ENCODE measurements at places on chromosomes 6 and 20.

DNA sequence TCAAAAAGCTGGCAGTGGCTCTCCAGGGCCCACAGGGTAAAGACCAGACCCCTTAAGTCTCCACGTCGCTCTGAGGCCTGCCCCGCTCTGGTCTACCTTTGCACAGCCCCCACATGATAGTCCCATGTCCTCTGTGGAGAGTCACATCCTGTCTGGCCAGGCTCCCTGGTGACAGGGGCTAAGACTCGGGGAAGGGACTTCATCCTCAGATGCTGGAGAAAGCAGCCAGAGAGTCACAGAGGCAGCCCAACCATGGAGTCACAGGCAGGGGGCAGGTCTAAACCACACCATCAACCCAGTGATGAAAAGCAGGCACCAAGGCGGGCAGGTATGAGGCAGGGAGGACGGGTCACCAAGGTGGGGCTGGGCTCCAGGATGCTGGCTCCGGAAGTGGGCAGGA is 62.2 kb downstream of the SLC22A23 start:
- DNase-seq, result no peak

DNA sequence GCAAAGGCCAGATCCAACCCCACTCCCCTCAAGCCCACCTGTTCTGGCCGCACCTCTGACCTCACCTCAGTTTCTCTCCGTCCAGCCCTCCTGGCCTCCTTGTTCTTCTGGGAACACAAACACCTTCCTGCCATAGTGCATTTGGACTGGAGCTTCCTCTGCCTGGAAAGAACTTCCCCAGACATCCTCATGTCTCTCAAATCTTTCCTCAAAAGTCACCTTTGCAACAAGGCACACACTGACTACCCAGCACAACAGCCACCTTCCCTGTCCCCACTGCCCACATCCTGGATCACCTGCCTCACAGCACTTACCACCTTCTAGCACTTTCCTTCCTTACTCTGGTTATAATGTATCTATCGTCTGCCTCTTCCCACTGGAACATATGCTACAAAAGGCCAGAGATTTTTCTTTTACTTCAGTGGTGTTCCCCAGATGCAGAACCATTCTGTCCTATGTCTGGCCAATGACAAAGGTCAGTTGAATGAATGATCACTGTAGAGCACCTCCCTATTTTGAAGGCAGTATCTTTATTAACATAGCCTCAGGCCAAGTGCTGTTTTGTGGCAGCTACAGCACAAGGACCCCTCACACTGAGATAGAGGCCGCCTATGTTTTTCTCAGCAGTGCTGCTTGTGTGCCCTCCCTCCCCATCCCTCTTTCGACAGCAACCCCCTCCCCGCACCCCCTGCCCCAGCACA is 4.1 kb downstream of the HLA-B start:
- DNase-seq, result no peak

DNA sequence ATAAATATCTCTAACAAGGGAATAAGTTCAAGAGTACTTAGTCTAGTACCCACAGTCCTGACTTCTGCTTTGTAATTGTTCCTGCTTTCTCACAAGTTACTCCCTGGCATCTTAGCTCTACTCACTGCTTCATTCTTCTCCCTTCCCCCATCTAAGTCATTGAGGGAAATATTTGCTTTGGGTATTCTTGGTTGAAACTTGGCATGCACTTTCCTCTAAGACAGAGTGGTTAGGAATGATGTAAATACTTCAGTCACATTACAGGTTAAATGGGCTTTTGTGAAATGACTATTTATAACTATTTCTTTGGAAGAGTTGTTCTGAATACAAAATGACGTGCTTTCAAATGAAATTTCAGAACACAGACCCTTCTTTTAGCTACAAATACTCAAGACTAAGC is 67.7 kb upstream of the PLEKHG1 start:
- no peak for DNase-seq

GRCh38 chr6:7692453-7692784 is 33.5 kb upstream of the BMP6 start:
- DNase-seq, result no peak

GRCh38 chr20:1313236-1313964 is 15.5 kb downstream of the SDCBP2 start:
- DNase-seq, result peak; percentile 78

- no peak for DNase-seq
These were observed 63.0 kb upstream of the CD2AP start for GRCh38 chr6:47414423-47415167.

DNA sequence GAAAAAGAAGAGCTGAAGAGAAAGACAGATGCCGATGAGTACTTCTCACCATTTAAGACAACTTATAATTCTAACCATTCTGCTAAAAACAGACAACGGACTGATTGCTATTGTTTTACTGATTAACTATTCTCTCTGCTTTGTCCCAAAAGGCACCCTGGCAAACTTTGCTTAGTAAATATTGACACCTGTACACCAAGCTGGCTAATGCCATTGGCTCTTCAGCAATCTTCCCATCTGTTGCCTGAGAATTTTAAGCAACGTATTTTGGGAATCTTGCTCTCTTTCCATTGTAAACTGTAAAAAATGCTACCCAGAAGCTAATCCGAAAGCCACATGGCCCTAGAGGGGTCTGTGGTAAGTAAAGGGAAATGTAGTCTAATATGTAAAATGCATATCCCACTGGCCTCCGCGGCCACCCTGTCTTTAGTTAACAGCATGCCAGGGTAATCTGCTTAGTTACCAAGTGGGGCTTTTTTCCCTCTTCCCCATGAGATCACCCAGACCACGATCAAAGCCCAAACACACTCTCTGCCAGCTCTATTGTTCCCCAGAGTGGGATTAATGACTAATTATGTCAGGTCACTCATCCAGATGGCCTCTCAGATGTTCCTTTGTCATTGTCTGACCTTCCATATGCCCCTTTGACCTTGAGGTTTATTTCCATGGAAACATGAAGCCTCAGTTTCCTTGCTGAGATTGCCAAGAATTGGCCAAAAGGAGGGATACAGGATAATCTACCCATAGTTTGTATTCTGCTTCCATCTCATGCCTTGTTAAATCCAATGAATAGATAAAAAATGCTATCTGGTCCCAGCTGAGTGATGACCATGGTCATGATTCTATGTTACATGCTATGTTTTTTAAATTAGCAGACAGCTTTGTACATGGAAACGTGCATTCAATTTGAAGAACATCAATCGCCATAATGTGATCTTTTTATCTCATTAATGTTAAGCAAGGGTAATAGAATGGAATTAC is 216.4 kb upstream of the MCHR2 start:
- no peak for DNase-seq

DNA sequence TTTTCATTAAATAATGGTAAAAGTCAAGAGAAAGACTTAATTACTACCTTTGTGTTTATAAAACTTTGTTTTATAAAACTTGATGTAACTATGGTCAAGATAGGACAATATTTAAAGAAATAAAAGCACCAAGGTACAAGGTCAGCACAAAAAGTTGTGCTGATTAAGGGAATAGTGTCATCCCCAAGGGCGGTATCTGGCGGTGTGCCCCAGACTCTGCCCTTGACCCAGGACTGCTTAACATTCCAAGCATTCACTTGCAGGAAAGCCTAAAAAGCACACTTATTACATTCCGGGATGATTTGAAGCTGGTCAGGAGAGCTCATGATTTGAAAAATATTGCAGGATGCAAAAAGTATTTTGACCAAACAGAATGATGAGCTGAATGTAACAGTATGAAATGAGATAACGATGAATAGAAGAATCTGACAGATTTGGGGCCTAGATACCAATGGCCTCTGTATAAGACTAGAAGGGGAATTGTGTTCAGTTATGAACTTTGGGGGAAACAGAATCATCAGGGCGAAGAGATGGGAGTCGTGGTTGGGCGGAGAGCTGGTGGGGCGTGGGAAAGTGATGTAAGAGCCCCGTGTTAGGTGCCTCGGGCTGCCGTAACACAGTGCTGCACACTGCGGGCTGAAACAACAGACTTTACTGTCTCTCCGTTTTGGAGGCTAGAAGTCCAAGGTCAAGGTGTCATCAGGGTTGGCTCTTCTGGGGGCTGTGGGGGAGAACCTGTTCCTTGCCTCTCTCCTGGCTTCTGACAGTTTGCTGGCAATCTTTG is 77.2 kb downstream of the CDC5L start:
- peak; percentile 67 for DNase-seq

- no peak for DNase-seq
These were observed 280.4 kb downstream of the ALDH8A1 start for GRCh38 chr6:134669485-134669884.

DNA sequence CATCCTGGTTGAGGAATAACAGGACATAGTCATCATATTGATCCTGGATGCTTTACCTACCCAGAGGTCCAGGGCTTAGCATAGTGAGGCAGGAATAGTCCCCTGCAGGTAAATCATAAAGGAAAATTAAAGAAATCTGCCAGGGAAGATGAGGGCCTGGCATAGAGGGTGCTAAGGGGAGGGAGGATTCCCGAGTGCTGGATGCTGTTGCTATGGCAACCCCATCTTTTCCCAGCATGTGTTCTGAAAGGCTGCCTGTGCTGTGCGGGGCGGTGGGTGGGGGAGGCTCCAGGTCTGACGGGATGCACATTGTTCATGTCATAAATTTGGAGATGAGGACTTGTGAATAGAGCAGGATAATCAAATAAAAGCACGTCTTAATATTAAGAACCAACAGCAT is 212.6 kb upstream of the PCSK2 start:
- no peak for DNase-seq

GRCh38 chr6:9766240-9766915 is 648.5 kb downstream of the TFAP2A start:
- DNase-seq, result peak; percentile 94

- peak; percentile 67 for DNase-seq
These were observed at the start of gene BEND3 for GRCh38 chr6:107114926-107115694. TSS of gene BEND3 (minus strand) at chr6:107115515. CDS start at chr6:107099285, 16,230 bp downstream.

DNA sequence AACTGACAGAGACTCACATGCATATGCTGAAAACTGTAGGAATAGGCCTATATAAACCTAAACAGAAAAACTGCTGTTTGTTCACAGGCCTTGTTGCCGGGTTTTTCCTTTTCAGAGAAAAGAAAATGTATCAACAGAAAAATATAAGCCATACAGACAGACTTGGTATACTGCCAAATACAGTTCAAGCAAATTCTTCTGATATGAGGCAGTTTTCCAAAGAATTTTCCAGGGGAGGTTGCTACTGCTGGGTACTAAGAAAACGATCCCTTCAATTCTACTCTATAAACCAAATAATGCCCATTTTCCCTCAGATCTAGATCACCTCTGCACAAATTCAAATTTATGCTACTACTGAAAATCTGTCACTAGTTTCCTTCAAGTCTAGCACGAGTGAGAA is 59.4 kb downstream of the ME1 start:
- DNase-seq, result no peak

DNA sequence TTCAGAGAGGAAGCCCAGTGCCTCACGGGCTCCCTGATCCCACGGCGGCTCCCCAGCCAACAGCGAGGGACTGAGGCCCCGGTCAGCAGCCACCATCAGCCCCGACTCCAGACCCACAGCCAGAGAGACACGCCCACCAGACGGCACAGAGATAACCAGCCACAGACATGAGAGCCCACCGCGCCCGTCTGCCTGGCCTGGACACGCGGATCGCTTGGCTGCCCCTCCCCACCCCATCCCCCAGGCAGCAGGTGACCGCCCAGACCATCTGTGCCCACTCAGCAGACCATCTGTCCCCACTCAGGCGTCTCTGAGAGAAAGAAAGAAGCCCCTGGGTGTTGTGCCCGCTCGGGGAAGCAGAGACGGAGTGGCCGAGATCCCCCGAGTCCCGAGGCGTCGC is 55.5 kb upstream of the CHRNA4 start:
- DNase-seq, result no peak

DNA sequence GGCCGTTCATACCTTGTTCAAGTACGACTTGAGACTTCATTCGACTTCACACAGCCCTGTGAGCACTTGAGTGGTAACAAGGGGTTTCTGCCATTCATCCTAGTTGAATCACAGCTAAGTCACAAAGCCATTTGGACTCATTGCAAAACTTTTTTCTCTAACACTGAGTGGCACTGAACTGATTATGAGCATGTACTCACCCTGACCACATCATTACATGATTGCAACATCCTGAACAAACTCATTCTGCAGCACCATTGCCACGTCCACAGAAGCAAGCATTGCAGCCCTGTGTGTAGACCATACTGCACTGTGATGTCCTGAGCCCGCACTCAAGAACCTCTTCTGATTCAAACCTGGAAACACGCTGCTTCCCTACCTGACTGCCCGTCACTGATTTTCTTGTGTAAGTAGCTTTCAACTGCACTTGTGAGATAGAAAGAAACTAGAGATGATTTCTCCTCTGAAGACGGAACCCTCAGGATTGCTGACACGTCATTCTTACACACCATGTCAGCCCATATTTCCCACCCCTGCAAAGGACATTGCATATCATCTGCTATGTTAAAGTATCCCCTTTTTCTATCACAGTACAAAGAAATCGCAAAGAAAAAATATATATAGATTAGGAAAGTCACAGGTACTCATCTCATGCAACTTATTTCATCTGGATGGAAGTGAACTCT is 81.6 kb downstream of the C6orf118 start:
- DNase-seq, result no peak

DNA sequence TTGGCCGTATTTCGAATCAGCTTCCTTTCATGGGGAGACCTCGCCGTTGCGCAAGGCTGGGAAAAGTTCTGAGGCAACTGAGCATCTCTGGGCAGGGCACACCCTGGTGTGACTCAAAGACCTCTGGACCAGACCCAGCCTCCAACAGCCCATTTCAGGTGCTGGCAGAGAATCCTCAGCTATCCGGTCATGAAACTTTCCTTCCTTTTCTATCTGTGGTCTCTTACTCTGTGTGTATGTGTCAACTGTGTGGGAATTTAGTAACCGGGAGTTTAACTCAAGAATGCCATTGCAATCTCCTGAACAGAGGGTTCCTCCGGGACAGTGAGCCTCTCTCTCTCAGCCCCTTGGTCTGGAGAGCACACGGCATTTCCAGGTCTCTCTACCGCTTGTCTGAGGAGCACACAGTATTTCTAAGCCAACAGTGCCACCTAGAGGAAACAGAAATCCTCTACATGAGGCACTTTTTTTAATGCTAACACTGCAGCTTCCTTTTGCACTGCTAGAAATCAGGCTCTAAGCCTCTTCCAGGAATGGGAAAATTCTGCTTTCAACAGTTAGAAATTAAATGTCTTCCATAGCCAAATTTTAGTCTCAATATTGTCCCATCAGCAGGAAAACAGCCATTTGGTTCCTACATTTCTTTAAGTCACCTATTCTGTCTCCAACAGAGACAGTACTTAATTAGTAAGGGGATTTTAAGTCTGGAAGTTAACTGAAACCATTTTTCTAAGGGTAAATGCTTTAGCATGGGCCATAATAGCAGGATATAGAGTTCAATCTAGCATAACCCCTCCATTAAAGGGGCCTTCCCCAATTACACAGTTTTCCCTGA is 32.7 kb downstream of the PLN start:
- peak; percentile 79 for DNase-seq

GRCh38 chr6:167392631-167393316 is 67.9 kb downstream of the TTLL2 start:
- peak; percentile 35 for DNase-seq

DNA sequence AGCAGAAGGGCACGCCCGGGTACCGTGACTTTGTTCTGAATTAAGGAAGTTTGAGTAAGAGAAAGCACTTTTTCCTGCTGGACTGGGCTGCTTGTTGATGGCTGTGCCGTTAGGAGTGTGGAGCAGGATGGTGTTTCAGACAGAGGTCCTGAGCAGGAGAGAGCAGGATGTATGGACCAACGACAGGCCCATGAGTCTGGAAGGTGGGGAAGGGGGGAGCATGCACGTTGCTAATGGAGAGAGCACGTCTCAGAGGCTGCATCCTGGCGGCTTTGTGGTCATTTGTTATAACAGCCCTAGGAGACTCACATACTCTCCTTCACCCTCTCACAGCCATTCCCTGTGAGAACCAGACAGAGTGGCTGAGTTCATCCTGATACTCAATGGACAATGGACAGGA is 56.8 kb downstream of the PHACTR3 start:
- DNase-seq, result peak; percentile 18
